Activated naive CD4-positive, alpha-beta T cell (primary cell): ENCODE measurements at places on chromosomes 16 and 17.

GRCh38 chr16:55501549-55502322 is 7.1 kb upstream of the LPCAT2 start:
- no peak for DNase-seq

DNA sequence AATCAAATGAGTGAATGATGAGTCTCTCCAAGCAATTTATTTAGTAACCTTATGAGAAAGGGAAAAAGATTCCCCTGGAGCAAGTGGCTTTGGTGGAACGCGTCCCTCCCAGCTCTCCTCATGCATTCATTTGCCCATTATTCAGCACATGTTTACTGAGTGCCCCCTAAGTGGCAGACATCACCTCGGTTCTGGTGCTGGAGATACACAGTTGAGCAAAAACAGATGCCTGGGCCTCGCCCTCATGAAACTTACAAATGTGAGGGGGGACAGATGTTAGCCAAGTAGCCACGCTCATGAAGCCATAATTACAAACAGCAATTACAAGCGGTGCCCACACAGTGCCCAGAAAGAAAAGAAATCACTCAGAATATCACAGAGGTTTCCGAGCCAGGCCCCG is 45.1 kb upstream of the CIBAR2 start:
- DNase-seq: no peak

DNA sequence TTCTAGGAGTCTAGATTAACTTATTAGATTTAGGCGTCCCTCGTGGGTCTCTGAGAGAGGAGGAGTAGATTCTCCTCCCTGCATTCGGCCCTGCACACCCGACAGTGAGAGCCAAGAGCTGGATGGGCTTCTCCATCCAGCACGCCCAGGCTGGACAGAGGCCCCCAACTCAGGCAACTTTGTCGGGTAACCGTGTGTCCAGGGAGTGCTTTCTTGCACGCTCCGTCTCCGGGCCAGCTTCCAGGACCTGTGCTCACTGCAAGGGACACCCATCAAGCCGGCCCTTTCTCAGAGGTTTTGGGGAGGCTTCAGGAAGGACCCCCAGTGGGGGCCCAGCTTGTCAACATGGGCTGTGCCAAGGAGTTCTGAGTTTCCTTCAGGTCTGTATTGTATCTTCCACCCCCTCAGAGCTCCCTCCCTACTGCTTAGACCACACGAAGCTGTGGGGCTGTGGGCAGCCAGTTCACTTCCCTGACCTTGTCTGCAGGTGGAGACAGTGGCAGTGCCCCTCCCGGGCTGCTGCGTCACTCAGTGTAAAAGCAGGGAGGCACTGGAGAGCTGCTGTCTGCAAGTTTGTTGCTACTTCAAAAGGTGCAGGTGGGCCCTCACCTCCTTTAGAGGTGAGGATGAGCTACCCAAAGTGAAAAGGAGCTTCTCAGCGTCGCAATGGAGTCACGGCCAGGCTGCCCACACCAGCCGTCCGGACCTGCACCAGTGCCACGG is 24.0 kb upstream of the C16orf78 start:
- DNase-seq: no peak

DNA sequence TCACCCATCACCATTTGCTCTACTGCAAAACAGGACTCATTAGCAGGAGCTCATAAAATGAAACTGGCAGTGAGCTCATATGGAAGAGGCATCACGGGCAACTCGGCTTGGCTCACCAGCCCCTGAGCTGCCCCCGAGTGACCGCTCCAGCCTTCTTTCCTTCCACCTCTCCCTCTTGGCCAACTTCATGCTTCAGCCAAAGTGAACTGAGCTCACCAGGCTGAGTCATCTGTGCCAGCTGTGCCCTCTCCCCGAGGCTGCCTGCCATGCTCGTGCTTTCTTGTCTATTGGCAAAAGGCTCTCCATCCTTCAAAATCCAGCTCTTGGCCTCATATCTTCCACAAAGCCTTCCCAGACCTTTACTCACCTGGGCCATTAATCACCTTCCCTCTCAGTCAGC is 391.4 kb downstream of the WWOX start:
- no peak for DNase-seq

- no peak for DNase-seq
These were observed 121.8 kb upstream of the IRX5 start for GRCh38 chr16:54808890-54809289.

DNA sequence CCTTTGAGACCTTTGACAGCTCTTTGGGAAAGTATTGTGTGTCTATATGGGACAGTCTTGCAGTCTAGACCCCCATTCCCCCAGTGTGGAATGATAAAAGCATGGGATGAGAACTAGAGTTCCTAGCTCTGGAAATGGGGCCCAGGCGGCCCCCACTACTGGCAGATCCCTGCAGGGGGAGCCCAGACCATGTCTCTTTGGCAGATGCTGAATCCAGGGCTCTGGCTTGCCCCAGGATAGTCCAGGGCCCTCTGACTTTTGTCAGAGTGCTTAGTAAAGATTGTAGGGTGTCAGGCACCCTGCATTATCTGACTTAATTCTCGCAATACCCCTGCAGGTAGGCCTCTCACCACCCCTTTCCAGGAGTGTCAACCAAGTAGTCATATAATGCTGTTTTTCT is 8.3 kb downstream of the ALKBH5 start:
- no peak for DNase-seq

GRCh38 chr16:62970851-62971250 is 934.6 kb upstream of the CDH8 start:
- DNase-seq: no peak

- DNase-seq: no peak
These were observed 938 bp downstream of the NCOR1 start for GRCh38 chr17:16214190-16215001.

DNA sequence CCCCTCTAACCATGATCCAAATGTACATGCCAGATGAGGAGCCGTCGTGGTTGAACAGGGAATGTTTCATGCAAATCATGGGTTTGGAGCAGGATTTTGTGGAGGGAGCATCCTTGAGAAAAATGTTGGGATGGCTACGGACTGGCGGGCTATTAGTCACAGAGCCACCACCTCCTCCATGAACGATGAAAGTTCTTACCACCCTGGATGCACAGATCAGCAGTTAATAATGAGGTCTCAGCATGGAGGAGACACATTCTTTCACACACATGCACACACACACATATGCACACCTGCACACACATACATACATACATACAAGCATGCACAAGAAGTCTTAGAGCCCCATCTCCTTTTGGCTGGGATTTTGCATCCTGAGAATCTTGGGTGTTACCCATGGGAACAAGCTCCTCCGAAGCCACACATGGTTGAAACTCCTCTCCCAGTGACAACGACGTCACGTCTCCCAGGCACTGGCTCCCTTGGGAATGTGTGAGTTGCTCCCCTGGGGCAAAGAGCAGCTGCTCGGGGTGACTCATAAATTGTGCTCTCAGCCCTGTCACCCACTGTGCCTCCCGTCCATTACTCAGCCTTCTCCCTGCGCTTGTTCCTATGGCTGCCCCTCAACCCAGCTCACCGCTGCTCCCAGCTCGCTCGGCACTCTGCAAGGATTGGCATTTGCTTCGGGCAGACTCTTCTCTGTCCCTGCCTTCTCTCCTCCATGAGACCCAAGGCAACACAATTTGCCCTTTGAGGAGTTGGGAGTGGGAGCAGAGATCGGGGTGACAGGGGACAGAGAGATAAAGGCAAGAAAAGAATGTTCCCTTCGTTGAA is 344.6 kb downstream of the SOX9 start:
- no peak for DNase-seq

DNA sequence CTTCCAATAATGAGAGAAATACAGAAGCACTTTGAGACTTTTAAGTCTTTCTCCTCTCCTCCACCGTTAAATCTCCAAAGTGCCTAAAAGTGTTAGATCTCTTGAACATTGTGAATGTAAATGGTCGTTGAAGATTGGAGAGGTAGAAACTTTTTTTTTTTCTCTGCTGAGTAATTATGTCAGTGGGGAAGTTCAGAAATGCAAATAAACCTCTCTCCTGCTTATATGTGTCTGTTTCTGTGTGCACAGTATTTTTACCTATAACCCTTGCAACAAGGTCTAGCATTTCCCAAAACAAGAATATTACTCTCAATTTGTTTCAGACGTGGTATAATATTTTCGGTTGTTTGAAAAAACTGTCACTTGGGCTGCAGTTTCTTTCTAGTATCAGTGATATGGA is 833.6 kb upstream of the CDH8 start:
- no peak for DNase-seq

GRCh38 chr16:77610496-77610895 is 111.8 kb upstream of the NUDT7 start:
- DNase-seq: no peak

DNA sequence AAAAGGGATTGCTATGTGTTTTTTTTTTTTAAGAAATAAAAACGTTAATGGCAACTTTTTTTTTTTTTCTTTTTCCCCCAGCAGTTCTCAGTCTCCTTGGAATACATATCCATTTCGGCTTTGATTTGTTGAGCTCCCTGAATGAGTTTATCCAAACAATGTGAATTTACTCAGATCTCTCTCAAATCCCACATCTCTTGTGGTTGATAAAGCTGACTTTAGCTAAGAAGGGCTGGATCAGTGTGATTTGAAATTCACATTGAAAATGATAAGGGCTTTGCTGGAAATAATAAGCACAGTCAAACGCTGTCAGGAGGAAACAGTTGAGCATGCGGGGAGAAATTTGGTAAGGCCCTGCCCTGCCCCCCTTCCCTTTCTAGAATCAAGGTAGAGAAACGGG is 74.1 kb upstream of the IRX3 start:
- no peak for DNase-seq

DNA sequence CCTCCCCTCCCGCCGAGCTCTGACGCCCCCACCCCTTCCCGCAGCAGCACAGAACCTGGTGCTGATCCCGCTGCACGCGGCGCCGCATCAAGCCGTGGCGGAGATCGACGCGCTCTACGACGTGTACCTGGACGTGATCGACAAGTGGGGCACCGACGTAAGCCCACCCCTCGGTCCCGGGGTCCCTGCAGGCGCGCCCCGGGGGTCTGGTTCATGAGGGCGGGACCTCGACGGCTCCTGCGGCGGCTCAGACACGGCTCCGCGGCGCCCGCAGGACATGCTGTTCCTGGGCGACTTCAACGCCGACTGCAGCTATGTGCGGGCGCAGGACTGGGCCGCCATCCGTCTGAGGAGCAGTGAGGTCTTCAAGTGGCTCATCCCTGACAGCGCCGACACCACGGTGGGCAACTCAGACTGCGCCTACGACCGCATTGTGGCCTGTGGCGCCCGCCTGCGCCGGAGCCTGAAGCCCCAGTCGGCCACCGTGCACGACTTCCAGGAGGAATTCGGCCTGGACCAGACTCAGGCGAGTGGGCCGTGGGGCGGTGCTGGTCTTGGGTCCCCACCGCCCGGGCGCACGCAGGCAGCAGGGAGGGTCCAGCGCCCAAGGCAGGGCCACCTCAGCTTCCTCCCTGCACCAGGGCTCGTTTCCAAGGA is 1.4 kb downstream of the DNASE1L2 start:
- no peak for DNase-seq

- DNase-seq: no peak
These were observed 15.1 kb downstream of the SLC6A4 start for GRCh38 chr17:30220414-30220813.

GRCh38 chr17:42308446-42308845 is 20.1 kb downstream of the STAT5A start:
- DNase-seq: no peak

DNA sequence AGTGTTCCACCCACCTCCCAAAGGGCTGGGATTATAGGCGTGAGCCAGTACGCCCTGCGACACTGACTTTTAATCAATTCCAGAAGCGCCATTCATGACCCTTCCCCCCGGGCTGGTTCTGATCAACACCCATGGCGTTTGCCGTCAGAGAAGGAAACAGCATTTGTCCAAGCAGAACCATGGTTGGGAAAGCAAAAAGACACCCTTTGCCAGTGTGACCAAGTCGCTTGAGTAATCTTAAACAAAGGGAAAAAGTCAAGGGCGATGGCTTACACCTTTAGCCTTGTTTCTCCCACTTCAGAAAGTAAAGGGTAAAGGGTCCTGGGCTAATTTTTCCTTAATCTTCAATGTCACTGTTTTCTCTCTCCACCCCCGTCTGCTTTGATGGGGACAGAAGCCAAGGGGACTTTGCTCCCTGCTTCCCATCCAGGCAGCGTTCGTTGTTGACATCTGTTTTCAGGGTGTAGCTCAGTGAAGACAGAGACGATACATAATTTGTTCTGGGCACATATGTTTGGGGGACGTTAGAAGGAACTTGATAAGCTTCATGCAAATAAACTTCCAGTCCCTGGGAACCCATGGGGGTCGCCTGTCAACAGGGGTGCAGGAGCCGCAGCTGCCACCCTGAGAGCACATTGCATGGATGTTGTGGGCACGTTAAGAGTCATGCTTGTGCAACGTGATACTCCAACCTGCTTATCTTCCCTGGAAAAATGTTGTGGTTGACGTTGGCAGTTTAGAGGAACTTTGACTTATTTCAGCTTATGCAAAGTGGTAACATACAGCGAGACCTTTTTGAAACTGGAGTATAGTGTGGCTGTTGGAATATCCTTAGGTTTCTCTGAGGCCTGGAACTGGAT is 50.6 kb upstream of the TANGO6 start:
- DNase-seq: no peak

DNA sequence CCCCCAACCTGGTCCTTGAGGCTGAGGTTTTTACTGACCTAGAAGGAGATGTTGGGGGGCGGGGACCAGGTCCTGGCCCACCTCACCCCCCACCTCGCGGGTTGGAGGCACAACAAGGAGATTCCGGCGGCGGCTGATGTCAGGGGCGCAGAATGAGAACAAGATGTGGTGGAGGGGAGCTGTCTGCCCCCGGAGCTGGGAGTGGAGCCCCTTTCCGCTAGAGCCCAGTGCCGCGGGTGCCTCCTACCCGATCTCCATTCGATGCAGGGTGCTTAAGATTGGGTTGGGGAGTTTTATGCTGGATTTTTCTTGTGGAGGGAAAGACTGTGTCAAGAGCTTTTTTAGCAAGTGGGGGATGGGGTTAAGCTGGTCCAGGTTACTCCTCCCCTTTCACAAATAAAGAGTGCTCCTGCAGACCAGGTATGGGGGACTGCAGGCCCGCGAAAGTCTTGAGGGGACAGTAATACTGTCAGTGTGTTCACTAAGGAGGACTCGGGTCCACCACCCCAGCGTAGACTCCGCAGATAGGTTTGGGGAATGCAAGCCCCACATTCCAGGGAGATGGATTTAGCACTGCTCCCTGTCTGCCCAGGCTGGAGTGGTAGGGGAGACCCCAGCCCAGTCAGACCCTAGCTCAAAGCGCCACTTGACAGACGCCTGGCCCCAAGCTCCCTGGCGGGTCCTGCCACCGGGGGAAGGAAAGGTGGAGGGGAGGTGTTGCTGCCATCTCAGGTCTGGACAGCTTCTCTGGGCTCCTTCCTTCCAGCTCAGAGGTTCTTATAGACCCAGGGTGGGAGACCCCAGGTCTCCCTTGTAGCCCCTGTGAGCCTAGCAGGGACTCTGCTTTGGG is 2.0 kb downstream of the CACNA1G start:
- DNase-seq: no peak

DNA sequence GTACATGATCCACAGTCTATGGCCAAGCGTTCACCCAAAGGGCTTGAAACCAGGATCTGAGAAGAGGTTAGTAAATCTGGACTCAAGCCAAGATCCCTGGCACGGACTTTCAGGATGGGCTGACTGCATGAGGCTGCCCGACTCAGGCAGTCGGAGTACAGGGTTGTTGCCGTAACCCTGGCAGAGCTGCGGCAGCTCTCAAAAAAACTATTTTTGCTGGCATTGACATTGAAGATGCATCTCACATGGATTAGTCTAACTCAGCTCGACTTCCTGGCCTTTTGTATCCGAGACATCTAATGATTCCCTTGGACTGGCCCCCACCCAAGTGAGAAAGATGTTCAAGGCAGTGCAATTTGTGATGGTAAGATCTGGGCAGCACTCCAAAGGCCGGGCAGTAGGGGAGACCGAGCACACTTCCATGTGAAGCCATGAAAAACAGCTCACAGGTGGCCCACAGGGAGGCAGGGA is 6.2 kb downstream of the SLC47A1 start:
- no peak for DNase-seq

GRCh38 chr16:50279504-50279865 is 13.1 kb downstream of the ADCY7 start:
- no peak for DNase-seq
